ENCODE measurements at places on chromosomes 3 and 15. TPM values are rescaled to one million over a fixed set of nuclear protein-coding genes. Genes with fewer than 3 reads are reported as not detected.

The GOLGA6L7 gene
- not detected for total RNA-seq

The HES1 gene
- total RNA-seq: 0.81 TPM

DNA sequence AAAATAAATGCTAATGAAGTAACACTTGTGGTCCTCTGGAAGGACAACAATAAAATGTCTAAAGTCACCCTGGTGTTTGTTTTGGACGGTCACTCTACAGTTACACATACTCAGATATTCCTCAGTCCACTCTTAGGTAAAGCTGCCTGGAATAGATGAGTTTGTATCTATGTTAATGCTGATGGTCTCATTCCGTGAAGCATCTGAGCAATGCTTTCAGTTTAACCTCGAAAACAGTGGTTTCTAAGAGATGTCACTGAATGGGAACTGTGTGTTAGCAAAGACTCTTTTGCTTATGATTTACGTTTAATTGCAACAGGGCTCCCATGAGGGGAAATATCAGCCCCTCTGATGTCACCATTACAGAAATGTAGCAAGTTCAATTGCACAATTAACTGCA, 49.1 kb downstream of the FBN1 start:
- no peak for DNase-seq

DNA sequence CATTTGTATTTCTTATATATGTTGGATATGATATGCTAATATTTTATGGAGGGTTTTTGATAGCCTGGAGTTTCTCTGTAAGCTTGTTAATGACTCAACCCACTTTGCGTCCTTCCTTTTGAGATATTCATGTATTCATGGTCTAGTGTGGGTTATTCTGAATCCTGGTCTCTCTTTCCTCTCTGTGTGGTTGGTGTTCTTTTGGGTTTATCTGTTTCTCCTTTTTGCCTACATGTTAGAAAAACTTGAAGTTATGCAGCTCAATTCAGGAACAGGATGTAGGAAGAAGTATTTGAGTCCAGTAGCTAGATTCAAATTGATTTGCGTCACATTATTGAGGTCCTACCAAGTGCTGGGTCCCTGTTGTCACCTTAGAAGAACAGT, 28.1 kb downstream of the CMTM7 start:
- no peak for DNase-seq

- no peak for DNase-seq
Observed at GRCh38 chr3:159902546-159903314, 85.9 kb upstream of the IL12A start.

- DNase-seq: no peak
Observed at GRCh38 chr15:93983526-93983925, 247.8 kb upstream of the MCTP2 start.

- no peak for DNase-seq
Observed at GRCh38 chr15:72147418-72147817, 29.2 kb downstream of the SENP8 start.
